Right cardiac atrium (tissue), 5 donors: ENCODE measurements at places on chromosomes 11 and 22. TPM values are rescaled to one million over a fixed set of nuclear protein-coding genes. Genes with fewer than 3 reads are reported as not detected.

ANO9 gene
- total RNA-seq: 0.18 TPM

DNA sequence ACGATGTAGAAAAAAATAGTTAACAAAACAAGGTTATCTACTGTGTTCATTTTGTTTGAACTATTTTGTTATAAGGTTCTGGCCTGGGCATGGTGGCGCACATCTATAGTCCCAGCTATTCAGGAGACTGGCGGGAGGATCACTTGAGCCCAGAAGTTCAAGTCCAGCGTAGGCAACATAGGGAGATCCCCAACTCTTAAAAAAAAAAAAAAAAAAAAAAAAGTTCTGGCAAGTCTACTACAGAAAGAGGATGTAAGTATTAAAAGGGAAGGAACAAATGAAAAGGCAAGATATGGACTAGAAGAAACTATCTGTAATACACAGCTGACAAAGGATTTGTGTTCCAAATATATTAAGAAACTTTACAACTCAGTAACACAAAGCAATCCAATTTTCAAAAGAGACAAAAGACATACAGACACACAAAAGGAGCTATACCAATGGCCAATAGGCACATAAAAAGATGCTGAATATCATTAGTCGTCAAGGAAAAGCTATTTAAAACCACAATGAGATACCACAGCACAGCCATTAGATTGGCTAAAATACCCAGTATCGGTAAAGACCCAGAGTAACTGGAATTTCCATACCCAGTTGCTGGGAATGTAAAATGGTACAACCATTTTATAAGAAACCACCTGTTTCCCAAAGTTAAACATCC, 27.4 kb downstream of the RRAS2 start:
- no peak for DNase-seq

GRCh38 chr11:130592056-130592455, 143.6 kb downstream of the ADAMTS15 start:
- DNase-seq: no peak

GRCh38 chr11:114284021-114284420, 12.2 kb upstream of the NNMT start:
- DNase-seq: peak; percentile 67

POGLUT3 gene
- 23.9 TPM for total RNA-seq

PLAAT5 gene
- total RNA-seq: 2.9 TPM

GRCh38 chr22:49880281-49880680, 26.6 kb downstream of the ZBED4 start:
- DNase-seq: no peak

- no peak for DNase-seq
Measured at GRCh38 chr11:82791779-82792178, 58.1 kb upstream of the FAM181B start.

TMEM25 gene
- total RNA-seq: 16.1 TPM

DNA sequence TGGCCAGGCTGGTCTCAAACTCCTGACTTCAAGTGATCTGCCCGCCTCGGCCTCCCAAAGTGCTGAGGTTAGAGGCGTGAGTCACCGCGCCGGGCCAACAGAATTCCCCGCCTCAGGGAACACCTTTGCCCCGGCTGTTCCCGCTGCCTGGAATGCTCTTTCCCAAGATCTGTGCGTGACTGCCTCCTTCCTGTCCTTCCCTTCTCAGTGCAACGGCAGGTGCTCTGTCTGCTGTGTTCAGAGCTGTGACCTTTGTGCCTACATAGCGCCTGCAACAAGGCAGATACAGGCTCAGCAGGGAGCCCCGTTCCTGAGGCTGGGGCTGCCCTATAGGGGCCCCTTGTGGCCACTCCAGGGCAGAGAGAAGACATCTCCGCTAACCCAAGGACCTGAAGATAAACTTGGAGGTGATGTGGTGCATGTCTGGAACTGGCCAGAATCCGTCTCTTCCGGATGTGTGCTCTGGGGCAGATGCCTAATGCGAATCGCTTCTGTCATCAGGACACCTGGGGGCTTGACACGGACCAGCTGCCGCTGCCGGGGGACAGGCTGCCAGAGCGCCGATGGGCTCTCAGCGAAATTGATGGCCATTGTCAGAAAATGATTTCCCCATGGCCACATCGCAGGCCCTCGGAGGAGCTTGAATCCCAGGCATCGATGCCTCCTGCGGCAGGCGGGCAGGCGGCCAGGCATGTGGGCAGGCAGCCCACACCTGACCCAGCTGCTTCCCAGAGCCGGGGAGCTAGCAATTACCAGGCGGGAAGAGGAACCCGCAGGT, 43.5 kb upstream of the TCF20 start:
- no peak for DNase-seq

SPATA19 gene
- not detected for total RNA-seq

- DNase-seq: no peak
Measured at GRCh38 chr11:123233280-123233974, 38.4 kb upstream of the CLMP start.

- DNase-seq: no peak
Measured at GRCh38 chr11:126229858-126230540, 18.4 kb downstream of the FAM118B start.

GRCh38 chr11:15775015-15775541, 581.3 kb downstream of the SOX6 start:
- peak; percentile 27 for DNase-seq

C1QTNF4 gene
- total RNA-seq: 0.51 TPM

- no peak for DNase-seq
Measured at GRCh38 chr11:26696330-26696729, 25.5 kb downstream of the SLC5A12 start.

DNA sequence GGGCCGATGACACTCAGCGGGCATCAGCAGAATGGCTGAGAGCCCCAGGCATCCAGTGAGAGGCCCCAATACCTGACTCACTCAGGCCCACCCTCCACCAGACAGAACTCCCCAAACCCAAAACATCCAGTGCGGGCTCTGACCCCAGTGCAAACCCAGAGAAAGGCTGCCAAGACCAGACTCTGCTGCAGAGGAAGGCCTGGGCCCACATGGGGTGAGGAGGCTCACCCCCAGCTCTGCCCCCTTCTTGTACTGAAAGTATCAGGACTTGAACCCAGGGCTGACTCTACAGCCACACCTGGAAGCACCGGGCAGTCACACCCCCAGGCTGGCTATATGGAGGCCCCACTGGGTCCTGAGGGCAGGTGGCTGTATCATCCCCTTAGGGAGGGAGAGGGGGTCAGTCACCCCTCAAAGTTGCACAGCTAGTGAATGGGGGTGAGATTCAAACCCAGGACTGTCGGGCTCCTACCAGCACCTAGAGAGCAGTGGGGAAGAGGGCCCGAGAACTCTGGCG, 49.3 kb downstream of the IGLL1 start:
- no peak for DNase-seq

DNA sequence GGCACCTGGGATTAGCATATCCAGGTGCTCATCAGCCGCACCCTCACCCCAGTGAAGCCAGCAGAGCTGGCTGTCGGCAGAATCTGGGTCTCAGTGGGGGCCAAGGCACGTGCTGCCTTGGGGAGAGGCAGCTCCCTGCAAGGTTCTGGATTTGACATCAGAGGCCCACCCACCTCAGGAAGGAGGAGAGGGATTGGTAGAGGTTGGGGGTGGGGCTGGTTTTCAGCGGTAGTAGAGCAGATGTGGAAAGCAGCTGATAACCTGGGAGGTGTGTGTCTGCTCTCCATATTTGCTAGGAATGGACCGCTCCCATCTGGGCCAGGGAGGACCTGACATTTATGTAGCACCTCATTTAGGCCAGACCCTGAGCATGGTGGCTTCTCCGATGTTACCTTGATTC, 147.5 kb downstream of the GRIK4 start:
- DNase-seq: no peak

DNA sequence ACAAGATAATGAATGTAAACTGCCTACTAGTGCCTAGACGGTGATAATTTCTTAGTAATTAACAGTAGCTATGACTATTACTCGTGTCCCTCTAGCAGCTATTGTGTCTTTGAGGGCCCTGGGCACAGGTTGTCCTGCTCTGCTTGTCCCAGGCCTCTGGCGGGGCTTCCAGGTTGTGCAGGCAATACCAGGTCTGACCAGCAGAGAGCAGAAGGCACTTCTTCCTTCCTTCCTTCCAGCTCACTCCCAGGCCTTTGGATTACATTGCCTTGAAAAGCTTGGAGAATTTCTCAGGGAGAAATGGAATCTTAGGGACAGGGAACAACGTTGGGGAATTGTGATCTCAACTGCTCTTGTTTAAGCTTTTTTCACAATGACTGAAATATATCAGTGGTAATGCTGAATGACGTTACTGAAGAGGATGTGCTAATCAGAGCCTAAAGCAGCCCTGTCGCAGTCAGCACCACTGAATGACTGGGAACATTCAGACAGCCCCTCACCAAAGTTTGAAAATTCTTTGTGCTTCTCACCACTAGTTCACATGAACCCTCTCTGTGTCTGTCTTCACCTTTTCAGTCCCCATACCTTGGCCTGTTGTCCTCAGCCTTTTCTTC, 8.4 kb upstream of the CCKBR start:
- DNase-seq: peak; percentile 81

GGT5 gene
- total RNA-seq: 42.4 TPM

DNA sequence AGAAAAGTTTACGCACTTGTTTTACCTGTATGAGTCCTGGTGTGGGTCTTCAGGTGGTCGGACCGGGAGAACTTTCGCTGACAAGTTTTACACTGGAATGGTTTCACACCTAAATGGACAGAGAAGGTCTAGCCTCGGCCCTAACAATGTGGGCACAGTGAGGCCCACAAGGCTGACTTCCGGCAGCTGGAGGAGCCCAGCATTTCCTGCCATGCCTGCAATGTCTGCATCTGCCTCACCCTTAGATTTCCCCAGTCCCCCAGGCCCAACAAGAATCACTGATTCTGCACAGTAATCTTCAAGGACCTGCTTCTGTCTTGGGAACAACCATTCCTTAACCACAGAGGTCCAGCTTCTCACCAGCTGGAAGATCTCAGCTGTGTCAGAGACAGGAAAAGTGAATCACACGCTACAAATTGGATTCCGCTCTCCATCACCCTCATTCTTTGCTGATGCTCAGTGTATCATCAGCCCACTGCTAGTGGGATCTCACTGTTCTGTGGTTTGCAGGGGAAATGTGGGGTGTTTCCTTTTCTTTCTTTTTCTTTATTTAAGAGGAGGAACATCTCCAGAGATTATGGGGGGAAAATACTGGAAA, 43.3 kb downstream of the WT1 start:
- no peak for DNase-seq

DNA sequence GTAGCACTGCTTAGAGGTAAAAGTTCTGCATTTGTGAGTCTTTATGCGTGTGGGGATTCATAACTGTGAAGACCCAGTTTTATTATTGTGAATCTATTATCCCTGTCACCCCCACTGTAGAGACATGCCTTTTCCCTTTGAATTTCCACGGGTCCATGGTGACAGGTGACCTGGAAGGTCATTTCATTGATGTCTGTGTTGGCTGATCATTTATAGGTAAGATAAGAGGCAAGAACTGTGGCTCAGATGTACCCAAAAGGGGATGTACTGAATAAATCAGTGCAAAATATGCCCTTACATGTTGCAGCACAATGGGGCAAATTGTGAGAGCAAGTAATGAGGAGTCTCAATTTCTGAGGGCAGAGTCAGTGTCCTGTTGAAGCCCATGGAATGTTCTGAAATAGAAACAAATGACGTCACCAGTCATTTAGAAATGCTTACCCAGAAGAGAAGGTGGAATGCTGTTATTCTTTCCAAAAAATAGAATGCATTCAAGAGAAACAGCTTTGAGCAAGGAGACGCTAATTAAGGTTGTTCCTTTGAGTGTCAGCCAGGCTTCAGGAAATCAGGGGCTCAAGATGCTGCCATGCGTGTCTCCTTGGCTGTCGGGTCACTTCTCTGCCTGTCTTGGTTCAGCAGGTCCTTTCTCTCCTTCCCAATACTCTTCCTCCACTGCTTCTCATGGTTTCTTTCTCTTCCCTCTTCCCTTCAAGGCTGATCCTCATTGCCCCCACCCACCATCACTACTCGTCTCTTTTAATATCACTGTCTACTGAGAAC, 118.7 kb upstream of the E2F8 start:
- no peak for DNase-seq

GRCh38 chr22:44445307-44445680, 52.7 kb downstream of the RTL6 start:
- DNase-seq: no peak

SHANK3 gene
- total RNA-seq: 27.2 TPM

GRCh38 chr22:26462641-26463040, 20.9 kb downstream of the HPS4 start:
- no peak for DNase-seq

DNA sequence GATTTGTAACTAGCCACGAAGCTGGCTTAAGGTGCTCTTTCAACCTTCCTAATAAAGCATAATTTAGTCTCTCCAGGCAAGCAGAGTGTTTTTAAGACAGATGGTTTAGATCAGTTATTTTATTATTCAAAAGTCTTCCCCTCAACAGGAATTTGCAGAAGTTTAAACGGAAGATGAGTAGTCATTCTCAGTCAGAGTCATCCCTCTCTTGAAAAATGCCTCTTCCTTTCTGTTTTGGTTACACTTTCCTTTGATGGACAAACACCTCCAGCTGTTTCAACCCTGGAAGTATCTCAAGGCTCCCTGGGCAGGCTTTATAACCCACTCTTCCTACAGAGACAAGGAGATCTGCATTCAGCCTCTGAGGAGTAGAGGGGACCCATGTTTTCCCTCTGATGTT, 60.3 kb upstream of the POU2AF2 start:
- no peak for DNase-seq

DNA sequence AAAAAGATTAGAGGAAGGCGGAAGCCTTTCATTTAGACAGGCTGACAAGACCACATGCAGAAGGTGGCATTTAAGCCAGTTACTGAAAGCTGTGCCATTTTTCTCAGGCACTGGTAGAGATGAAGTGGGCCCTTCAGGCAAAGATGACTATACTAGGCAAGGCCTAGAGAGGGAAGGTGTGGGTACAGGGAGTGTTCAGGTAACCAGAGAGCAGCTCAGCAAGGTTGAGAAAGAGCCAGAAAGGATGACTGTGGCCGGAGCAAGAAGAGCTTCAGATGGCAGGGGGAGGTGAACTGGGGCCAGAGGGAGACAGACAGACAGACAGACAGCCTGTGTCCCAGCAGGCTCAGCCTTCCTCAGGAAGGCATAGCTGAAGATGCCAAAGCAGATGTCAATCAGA, 88.1 kb upstream of the NARS2 start:
- DNase-seq: no peak

ZP1 gene
- not detected for total RNA-seq

GRCh38 chr11:124670732-124671131, 2.8 kb downstream of the SIAE start:
- DNase-seq: no peak
